NCI-H146 (cell line): ENCODE measurements at places on chromosomes 7 and 10.

DNA sequence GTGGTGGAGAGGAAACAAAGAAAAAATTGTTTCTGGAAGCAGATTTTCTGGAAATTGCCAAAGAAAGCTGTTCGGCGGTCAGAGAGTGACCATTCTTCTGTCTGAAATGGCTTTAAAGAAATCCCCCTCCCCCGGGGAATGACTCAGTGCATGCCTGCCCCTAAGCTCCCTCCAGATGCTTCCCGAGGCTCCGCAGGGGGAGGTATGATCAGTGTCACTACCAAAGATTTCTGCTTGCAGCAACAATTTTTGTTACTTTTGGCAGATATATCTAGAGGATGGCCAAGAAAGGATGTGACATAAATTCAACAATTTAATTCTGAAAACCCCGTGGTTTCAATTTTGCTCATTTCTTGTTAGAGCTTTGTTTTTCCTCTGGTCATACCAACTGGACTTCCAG, 163.9 kb downstream of the JCAD start:
- no peak for DNase-seq

DNA sequence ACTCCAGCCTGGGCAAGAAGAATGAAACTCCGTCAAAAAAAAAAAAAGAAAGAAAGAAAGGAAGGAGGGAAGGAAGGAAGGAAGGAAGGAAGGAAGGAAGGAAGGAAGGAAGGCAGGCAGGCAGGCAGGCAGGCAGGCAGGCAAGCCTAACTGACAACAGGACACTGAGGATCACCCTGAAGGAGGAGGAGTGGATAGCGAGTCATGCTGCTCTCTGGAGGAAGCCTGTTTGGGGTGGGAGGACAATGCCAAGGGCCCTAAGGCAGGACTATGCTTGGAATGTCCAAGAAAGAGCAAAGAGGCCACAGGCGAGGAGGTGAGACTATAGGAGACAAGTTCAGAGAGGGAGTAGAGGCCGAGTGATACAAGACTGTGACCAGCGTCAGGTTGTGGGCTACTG, 107.0 kb upstream of the PARD3 start:
- DNase-seq: no peak

DNA sequence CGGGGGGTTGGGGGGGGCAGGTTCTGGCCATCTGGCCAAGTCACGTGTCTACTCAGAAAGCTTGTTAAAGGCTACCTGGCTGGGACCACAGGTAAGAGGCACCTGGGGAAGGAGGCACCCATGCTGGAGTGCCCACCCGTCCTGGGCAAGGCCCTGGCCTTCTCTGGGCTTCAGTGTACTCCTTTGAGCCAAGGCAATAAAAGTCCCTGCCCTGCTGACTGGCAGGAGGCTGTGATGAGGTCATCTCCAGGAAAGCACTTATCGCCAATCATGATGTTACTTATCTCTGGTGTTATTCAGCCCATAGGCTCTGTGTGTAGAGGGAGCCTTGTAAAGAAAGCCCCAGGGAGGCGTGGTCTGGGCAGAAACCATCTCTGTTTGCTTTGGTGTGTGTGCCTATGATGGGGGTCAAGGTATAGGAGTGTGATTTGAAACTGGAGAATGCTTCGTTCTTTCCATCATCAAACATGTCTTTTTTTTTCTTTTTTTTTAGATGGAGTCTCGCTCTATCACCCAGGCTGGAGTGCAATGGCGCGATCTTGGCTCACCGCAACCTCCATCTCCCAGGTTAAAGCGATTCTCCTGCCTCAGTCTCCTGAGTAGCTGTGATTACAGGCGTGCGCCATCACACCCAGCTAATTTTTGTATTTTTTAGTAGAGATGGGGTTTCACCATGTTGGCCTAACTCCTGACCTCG, 2.5 kb upstream of the CLDN4 start:
- DNase-seq: peak; percentile 97

DNA sequence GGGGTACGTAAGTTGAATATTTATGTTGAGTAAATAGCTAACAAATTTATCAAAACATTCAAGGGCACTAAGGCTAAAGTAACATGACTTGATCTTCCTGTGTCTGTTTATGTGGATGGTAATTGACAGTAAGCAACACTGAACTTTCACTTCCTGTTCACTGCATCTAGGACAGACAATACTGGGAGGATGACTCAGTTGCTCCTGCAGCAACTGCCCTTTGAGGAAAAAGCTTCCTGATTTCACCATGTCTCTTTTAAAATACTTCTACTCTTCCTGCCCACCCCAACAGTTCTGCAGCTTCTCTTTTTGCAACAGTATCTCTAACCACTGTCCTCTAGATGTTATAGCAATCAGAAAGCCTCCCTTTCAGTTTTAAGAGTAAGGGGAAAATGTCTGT, 76.6 kb upstream of the HGF start:
- no peak for DNase-seq

GRCh38 chr7:70582927-70583895, 548.7 kb upstream of the GALNT17 start:
- DNase-seq: no peak

- no peak for DNase-seq
Measured at GRCh38 chr10:117339578-117339977, 35.7 kb downstream of the PDZD8 start.
